ENCODE measurements at places on chromosomes 3 and 15.

DNA sequence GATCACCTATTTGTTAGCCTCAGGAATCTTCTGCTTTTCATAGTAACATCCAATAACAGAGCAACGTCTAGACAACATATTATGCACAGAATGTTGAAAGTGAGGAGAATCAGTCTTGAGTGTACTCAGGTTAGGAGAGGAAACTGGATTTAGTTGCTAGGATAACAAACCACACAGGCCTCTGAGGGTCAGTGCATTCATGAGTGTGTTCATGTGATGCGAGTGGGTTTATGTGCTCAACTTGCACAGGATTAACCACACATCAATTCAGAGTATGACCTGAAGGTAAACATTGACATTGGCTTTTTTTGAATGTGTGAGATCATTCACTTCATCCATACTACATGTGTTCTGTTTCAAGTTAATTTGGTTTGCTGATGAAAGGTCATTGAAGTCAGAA, 287.6 kb downstream of the DIPK2A start:
- DNase-seq = no peak

DNA sequence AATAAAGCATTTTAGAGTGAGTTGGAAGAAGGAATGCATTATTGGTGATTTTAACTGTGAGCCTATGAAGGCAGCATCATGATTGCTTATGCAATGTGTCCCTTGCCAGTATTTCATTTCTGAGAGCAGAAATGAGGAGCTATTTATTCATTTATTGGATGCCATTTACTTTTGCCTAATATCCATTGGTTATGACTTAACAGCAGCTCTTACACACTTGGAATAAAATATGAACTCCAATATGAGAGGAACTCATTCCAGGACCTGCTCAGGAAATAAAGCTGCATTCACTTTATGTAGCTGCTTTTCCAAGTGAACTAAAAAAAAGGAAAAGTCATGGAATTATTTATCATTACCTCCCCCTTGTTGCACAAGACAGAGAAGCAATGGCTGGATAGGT, 280.1 kb downstream of the LRTM1 start:
- DNase-seq = no peak

GRCh38 chr3:128317101-128317697, 149.5 kb downstream of the DNAJB8 start:
- DNase-seq = no peak

DNA sequence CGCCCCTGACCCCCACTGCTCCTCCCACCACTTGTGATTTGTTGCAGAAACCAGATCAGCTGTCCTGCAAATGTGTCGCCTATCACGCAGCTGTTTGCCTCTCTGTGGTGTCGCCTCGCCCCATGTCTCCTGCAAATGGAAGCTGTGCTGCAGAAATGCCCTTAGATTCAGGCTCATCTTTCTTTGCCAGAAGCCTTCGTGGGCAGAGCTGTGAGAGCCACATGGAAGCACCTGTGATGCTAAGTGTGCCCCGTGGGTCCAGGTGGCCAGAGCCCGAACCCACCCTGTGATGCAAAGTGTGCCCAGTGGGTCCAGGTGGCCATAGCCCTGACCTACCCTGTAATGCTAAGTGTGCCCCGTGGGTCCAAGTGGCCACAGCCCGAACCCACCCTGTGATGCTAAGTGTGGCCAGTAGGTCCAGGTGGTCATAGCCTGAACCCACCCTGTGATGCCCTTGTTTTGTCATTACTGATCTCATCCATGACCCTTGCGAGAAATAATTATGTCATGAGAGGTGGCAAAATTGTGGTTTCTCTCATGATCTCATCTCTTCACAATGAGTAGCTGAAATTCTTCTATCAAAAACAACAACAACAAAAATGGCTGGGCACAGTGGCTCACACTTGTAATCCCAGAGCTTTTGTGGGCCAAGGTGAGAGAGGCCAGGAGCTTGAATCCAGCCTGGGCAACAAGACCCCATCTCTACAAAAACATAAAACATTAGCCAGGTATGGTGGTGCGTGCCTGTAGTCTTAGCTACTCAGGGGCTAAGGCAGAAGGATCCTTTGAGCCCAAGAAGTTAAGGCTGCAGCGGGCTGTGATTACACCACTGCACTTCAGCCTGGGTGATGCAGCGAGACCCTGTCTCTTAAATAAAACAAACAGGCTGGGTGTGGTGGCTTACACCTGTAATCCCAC, 187.4 kb downstream of the GOLGA6L6 start:
- DNase-seq = no peak

DNA sequence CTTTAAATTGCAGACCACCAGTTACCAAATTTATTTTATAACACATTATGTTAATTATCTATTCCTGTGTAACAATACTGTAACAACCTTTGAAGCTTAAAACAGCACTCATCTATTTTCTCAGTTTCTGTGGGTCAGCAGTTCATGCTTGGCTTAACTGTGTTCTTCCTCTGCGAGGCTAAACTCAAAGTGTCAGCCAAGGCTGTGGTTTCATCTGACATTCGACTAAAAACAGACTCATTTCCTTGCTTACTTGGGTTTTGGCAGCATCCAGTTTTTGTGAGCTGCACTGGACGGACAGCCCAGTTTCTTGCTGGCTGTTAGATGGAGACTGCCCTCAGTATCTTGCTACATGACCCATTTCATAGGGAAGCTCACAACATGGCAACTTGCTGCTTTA, 247.3 kb upstream of the KCNH8 start:
- DNase-seq = no peak

DNA sequence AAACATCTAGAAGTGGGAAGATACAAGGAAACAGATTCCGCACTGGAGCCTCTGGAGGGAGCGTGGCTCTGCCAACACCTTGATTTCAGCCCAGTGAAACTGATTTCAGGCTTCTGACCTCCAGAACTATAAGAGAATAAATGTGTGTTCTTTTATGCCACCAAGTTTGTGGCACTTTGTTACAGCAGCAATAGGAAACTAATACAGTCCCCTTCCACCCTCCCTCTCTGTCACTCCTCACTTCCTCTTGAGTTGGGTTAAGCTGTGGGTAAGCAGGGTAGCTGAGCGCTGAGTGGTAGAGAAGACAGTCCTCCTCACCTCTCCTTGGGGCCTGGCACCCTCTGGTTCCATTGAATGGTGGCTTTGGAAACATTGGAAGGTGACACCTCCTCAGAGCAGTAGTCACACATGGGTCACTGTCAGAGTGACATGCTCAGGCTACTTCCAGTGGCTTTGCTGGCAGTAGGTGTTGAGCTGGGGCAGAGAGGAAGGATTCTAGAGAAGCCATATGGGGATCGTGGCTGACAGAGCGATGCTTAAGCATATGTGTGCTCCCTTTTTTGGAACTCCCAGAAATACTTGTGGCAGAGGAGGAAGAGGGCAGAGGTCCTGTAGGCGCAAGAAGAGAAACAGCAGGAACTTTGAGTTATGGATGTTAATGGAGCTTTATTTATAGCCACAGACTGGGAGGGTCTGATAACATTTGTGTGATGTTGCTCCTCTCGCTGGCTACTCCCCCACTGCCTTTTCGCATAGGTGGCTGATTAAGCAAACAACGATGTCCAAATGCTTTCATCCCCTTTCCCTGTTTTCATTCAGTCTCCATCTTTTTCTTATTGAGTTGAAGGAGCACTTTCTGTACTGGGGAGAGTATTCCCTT, 14.8 kb upstream of the HCN4 start:
- no peak for DNase-seq

GRCh38 chr3:12994357-12994606, 78.9 kb downstream of the IQSEC1 start:
- DNase-seq = no peak

All from DMS79 treated with DMSO at 0.1 percent for 48 hours (cell line).